Anterior cingulate cortex (tissue), 58 donors: ENCODE measurements at places on chromosomes 6 and 20.

- DNase-seq, result no peak
These were observed 43.5 kb downstream of the DTNBP1 start for GRCh38 chr6:15619330-15619729.

GRCh38 chr6:155352811-155353210 lies 38.5 kb upstream of the TFB1M start:
- DNase-seq, result no peak

GRCh38 chr20:5810800-5811422 lies 60.7 kb downstream of the SHLD1 start:
- no peak for DNase-seq

GRCh38 chr6:34295721-34296120 lies 46.9 kb upstream of the SMIM29 start:
- DNase-seq, result no peak

DNA sequence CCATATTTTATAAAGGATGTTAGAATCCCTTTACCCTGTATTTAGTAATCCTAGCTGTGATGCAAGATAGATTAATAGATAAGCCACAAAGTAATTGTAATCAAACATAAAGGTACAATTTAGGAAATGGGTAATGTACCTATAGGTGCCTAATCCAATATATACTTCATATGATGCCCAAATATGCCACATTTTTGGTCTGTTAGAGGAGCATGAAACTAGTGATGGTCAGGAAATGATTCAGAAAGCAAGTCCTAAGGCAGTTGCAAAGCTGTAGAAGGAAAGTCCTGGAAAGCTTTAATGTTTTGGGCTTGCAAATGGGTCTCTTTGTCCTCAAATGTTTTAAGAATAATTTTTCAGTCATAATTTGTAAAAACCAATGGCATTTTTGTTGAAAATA lies 76.6 kb upstream of the PTPRK start:
- no peak for DNase-seq
